Stimulated activated CD8-positive, alpha-beta memory T cell treated with anti-CD3 and anti-CD28 coated beads, Interleukin-15, amount 100 ng/mL, for 24 hours (primary cell): ENCODE measurements at places on chromosomes 5 and 9.

GRCh38 chr9:97487107-97487506, 14.4 kb upstream of the TMOD1 start:
- no peak for DNase-seq

DNA sequence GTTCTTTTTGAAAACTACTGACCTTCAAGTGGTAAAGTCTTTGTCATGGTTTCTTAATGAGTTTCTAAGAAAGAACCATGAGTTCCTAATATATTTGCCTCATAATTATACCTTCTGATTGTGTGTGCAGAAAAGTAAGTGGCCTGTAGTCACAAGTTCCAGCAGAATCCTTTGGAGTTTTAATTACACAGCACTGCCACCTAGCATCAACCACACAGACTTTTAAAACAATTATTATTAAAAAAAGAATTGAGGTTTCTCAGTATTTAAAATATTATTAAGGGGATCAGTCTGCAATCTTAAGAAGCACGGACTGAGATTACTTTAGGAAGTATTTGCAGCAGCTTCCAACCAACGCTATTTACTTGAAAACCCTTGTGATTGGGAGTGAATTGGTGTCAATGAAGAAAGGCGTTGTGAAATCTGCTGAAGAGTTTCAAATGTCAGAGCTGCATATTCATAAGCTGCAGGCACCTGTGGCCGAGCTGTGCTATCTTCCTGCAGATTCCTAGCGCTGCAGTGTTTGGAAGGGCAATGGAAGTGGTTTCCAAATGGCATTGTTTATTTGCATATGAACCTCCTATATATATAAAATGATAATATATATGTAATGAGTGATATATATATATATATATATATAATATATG, 1074.2 kb upstream of the WWC1 start:
- DNase-seq, result no peak

GRCh38 chr9:18359335-18359734, 114.6 kb upstream of the ADAMTSL1 start:
- no peak for DNase-seq

DNA sequence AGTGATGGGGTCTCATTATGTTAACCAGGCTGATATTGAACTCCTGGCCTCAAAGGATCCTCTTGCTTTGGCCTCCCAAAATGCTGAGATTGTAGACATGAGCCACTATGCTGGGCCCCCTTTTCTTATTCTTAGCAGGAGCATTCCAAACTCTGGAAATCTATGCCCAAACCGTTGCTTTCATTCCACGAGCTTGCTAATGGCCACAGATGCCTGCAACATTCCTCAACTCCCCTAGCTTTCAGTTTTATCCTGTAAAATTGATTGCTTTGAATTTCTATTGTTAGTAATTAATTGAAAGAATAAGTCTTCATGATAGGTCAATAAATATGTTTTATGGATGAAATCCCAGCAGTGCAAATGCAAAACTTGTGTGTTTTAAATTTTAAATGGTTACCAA, 564.8 kb upstream of the WWC1 start:
- no peak for DNase-seq

GRCh38 chr5:146849694-146850303, 28.8 kb downstream of the PPP2R2B start:
- DNase-seq, result no peak

DNA sequence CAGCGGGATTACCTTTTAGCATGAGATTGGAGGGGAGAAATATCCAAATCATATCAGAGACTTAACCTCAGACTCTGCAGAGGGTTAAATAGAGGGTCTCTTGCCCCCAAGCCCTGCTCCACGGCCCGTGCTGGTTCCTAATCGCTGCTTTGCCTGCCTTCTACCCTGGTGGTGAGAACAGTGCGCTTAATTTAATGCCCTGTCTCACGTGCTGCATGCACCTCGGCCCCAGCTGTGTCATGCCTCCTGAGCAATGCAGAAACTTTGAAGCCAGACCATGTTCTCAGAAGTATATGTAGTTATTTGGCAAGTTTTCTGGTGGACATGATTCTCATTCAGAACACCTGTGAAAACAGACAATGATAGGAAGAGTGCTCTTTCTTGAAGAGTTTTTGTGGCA, 1.4 kb downstream of the OTULIN start:
- no peak for DNase-seq

DNA sequence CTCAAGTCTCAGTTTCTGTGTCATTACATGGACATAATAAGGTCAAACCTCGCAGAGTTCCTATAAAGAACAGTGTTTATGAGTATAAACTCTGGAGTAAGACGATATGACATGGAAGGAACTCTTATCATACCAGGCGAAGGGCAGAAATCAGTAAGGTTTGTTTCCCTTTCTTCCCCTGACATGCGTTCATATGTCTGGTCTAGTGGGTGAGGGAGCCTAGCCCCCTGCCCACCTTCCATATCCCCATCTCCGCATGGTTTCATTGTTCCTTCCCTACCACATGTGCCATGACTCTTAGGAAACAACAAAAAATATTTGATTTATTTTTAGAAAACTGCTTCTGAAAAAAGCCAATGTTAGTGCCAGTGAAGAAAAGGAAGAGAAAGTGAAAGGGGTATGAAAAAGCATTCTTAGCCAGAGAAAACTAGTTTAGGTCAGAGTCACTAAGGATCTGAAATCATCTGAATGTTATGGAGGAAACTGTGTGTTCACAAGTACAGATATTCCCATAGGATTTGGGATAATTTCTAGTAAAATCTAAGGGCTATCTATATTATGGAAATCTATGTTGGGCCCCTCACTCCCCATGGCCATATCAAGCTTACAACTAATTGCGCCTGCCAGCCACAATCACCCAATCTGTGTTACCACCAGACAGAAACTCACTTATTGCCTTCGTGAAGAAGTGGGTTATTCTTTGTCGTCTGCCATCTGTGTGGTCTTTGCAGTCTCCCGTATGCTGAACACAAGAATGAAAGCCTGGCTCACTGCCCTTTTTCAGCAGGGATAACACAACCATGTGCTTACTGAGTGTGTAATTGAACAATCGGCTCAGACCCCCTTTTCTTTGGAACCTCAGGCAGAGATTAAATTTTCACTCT, 19.9 kb upstream of the HMHB1 start:
- no peak for DNase-seq

- no peak for DNase-seq
These were observed 14.8 kb upstream of the SLC30A5 start for GRCh38 chr5:69078921-69079540.

DNA sequence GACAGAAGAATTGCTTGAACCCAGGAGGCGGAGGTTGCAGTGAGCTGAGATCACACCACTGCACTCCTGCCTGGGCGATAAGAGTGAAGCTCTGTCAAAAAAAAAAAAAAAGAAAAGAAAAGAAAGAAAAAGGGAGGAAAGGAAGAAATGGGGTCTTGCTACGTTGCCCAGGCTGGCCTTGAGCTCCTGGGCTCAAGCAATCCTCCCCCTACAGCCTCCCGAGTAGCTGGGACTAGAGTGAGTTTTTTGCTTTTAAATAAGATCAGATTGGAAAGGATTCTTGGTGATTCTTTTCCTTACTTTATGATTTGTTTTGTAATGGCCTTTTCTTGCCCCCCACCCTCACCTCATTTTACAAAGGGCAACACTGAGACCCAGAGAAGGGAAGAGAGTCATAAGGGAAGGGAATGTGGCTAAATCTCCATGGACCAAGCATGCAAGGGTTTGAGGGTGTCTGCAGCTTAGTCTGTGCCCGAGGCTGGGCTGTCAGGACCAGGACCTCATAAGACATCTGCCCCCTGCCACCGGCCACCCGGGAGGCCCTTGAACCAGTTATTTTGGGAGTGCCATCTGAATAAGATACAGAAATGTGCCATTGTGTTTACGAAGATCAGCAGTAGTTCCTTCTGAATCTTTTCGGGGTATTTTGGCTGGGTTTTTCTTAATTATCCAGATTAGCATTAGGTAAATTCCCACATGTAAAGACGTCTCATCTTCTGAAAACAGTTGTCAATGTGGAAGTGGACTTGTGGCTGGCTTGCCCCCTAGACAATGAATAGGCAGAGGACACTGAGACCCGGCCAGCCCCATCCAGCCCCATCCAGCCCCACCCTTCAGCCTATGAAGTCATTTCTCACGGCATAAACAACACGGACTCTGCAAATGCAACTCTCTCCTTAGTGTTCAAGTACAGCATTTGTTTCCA, 44.5 kb upstream of the GRHPR start:
- DNase-seq, result no peak

GRCh38 chr5:110753600-110753999, 14.8 kb downstream of the SLC25A46 start:
- DNase-seq, result no peak

DNA sequence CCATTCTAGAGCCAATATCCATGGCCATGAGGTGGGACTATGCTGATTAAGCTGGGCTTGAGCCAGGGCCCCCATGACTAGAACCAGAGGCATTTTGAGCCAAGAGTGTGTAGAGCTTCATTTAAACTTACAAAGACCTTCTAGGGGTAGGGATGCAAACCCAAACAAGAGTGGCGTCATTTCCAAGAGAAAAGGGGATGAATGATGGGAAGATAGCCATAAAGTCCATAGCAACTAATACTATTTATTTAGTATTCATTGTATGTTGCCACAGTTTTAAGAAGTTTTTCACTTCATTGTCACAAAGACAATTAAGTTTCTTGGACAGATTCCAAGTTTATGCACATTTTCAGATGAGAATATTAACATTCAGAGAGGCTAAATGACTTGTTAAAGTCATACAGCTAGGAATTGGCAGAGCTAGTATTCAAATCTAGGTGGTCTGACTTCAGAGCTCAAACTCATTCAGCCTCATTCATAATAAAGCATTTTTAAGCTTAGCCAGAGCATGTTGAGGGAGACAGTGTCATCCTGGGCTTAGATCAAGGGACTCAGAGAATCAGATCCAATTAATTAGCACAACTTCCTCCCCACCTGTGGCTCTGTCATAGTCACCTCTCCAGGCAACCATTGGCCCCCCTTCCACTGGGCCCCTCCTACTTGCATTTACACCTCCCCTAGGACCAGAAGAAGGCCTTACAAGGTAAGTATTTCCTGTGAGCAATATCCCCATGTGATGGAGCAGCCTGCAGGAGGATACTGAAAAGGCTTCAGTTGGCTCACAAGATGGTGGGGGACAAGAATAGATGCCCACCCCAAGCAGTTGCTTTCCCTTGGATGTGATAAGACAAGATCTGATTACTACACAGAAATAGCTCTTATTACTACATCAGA, 95.0 kb upstream of the PCSK1 start:
- DNase-seq, result no peak

DNA sequence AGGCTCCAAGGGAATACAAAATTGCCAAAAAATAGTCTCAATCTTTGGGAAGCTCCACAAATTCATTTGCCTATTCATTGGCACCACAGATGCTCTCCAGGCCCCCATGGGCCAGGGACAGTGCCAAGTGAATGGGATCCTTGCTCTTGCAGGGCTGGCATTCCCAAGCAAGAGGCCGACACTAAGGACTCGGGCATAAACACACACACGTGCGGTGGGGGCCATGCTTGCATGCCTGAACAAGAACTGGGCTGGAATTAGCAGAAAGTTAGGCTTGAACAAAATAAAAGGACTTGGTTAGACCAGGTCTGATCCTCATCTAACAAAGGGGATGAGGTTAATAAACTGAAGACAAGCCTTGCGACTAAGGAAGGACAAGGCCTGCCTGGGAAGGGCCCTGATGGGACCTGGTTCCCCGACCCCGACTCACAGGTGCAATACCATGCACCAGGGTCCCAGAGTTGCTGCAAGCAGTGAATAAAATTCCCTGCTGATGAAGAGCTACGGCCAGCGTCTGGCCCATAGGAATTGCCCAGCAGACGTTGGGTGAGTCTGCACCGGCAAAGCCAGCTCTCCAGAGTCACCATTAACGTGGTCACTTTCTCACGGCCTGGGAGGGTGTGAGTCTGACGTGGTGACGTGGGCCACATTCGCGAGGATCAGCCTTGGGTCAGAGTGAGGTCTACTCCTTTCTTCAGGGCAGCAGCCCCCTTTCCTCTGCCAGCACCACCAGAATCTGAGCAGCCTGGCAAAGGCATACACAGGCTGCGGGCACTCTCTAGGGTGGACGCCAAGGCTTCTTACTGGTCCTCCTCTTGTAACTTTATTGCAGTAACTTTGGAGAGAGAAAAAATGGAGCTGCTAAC, 77.4 kb upstream of the FCN1 start:
- DNase-seq, result no peak

DNA sequence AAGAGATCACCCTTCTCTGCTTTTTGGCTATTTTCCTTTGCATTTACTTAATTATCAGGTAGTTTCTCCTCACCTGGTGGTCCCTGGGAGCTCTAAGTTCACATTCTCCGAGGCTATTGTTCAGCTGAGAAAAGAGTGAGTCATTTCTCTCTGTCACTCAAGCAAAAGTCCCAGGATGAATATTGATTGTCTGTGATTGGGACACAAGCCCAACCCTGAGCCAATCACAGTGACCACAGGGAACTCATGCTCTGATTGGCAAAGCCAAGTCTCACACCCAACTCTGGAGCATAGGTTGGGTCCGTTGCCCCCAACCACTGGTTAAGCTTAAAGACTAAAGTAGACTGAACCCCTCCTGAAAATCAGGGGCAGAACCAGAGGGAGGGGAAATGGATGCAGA, 27.8 kb upstream of the FAT2 start:
- DNase-seq, result no peak

GRCh38 chr5:140978260-140978659, 12.0 kb downstream of the PCDHAC2 start:
- no peak for DNase-seq

GRCh38 chr9:125547368-125547767, 159.6 kb downstream of the MAPKAP1 start:
- no peak for DNase-seq

DNA sequence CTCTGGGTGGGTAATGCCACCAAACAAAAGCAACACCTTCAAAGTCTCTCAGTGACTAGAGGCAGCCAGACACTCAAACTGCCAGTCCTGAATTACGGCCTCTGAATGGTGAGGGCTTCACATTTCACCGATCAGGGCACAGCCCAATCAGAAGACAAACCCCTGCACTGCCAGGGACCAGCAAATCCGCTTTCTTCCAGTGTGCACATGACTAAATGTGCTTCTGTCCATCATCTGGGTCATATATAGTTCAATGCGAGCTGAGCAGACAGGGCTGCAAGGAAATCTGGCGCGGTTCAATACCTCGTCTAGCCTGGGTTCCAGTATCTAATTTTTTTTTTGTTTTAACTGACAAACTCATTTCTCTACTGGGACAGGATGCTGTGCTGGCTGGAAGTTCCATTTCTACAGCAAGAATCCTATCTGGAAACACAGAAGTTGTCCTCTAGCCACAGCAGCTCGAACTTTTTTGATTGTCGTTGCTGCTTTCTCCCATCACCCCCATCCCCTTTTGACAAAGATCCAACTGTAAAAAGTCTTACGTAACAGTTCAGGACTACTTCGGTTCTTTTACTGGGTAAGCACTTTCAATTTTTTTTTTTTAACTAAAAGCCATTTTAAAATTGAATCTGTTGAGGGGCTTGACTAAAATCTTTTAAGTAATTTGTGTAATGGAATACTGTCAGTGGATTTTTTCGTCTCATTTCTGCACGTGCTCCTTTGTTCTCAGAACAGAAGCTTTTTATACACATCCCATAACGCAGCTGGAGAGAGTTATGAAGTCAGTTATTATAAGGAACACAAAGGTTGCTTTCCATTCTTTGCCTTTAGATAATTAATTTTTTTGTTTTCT, 112.7 kb downstream of the NR6A1 start:
- no peak for DNase-seq
